Tongue (tissue), 3 donors: ENCODE measurements at places on chromosomes 12 and 14. TPM values are rescaled to one million over a fixed set of nuclear protein-coding genes. Genes with fewer than 3 reads are reported as not detected.

DNA sequence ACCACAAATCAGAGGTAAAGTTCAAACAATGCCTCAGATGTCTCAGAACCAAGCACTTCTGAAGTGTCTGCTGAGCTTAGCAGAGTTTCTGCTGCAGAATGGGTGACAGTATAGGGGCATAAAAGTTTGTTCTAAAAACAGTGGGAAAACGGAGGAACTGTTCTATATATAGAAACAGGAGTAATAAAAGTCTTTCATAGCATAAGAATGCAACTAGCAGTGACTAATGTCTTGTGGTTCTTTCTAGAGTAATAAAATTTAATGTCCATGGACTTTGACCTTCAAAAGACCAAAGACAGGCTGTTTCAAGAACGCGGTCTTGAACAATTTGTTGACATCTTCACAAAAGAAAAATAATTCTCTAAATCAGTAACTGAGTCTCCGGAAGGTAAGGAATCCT is 107.5 kb upstream of the FAR2 start:
- DNase-seq: no peak

- DNase-seq: no peak
These were observed 50.5 kb downstream of the IRF2BPL start for GRCh38 chr14:76977793-76978720.

DNA sequence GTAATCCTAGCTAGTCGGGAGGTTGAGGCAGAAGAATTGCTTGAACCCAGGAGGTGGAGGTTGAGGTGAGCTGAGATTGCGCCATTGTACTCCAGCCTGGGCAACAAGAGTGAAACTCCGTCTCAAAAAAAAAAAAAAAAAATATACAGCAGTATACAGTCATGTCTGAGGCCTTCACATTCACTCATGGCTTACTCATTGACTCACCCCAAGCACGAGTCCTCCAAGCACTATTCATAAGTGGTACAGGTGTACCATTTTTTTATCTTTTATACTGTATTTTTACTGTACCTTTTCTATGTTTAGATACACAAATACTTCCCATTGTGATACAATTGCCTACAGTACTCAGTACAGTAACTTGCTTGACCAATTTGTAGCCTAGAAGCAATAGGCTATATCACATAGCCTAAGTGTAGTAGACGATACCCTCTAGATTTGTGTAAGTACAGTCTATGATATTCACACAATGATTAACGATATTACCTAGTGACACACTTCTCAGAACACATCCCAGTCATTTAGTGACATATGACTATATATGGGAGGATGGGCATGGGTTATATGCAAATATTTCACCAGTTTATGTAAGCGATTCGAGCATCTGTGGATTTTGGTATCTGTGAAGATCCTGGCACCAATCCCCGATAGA is 12.2 kb downstream of the LLPH start:
- no peak for DNase-seq

Gene DNAJC22
- total RNA-seq: not detected

Gene WASHC4
- total RNA-seq: 96.8 TPM

Gene GRIP1
- total RNA-seq: 5.4 TPM

Gene RTN1
- 5.9 TPM for total RNA-seq

Gene GSKIP
- 30.3 TPM for total RNA-seq

Gene CEP128
- total RNA-seq: 17.6 TPM
